ENCODE measurements at places on chromosomes 6 and 20.

DNA sequence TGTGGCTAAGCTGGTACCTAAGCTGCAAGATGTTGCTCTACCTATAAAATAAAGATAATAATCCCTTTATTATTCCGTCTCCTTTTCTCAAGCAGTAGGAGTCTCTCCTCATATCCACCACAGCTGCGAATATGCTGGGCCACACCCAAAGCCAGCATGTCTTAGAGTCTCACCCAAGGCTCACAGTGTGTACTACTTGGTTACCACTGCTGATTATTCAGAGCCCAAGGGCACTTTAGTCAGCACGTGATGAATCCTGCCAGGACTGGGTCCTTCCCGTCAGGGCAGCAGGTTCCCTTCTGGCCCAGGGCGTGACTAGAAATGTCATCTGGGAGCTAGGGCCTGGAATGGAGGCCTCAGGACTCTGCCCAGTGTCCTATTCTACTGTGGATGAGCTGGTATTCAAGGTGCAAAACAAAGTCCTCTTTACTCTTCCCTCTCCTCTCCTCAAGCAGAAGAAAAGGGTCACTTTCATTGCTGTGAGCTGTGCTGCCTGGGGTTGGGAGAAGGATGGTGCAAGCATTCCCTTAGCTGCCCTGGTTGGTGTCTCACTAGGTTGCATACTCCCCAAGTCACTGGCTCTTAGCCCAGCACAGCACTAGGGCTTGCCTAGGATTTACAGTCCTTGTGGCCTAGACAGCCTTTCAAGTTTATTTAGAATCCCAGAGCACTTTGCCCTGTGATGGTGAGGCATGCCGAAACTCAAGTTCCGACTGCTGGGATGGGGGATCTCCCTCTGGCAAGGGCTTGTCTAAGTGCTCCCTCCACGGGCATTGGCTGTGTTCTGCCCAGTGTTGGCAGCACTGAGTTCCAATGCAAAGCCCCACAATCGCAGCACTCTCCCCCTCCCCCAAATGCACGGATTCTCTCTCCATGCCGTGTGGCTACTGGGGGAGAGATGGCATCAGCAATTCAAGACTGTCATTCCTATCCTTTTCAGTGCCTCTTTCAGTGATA, 320.2 kb downstream of the BTBD9 start:
- DNase-seq = no peak

- DNase-seq = no peak
These were observed 5.8 kb upstream of the MCM9 start for GRCh38 chr6:118940770-118941169.

DNA sequence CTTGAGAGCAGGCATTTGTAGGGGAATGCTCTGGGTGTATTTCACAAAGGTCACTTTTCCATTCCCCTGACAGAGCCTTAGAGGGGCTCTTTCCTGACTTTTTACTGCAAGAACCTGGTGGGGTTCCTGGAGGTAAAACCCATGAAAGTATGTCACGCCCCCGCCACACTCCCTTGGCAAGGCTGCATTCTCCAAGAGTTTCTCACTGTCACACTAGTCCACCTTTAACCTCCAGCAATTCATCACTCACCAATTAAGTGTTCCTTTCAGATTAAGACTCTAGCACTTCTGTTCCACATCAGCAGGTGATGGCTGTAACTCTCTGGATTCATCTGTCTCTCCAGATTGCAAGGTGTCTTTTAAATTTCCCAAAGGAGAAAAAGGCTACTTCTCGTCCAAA, 32.7 kb upstream of the NKX2-4 start:
- DNase-seq = no peak

GRCh38 chr20:44819936-44820335, 9.6 kb upstream of the RIMS4 start:
- no peak for DNase-seq

- DNase-seq = no peak
These were observed 125.5 kb downstream of the MAP3K7 start for GRCh38 chr6:90461383-90461782.

DNA sequence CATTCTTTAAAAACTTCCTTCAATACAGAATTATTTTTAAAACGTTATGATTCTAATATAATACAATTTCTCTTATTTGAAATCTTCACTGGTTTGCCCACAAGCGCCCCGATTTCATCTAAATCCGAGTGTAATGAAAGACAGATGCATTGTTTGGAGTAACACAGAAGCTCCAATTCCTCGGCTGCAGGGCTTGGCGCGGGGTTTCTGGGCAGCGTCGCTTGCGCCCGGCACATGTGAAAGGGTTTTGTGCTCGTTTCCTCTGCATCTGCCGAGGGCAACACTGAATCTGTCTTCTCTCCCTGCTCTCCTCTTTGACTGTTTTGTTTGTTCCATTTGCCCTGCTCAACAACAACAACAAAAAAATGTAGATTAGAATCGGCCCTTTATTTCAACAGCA, 248.6 kb upstream of the QKI start:
- no peak for DNase-seq

DNA sequence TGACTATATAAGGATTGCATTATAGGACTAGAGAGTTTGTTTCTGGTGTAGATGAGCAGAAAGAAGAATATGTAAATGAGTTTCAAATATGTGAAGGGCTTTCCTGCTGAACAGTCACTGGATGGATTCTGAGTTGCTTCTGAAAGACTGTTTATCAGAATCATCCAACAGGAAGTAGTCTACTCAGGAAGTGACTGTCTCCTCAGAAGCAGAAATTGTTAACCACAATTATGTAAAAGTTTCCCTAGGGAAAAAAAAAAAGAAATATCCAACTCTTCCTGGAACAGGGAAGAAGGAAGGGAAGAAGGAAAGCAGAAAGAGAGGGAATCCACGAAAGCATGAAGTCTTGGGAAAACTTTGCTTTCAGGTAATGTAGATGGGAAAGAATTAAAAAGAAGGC, 138.9 kb downstream of the TENT5A start:
- DNase-seq = no peak

DNA sequence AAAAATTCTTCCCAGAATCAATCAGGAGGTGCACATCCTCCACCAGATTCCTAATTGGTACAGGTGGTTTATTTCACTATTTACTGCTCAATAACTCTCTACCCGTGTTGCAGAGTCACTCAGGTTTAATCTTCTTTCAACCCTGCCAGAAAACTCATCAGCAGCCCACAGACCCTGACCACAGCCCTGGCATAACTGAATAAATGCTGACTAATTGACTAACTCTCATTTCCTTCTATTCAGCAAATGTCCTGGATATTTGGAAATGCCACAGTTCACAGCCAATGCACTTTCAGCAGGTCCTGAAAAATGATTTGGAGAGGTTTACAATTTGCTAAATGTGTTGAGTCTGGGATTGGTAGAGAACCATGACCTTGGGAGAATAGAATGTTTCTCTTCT, 62.3 kb downstream of the TRMT6 start:
- no peak for DNase-seq

- no peak for DNase-seq
These were observed 30.7 kb upstream of the NT5E start for GRCh38 chr6:85419046-85419759.

GRCh38 chr6:20252311-20252710, 40.0 kb upstream of the MBOAT1 start:
- no peak for DNase-seq
